DMS53 (cell line): ENCODE measurements at places on chromosomes 3 and 15.

DNA sequence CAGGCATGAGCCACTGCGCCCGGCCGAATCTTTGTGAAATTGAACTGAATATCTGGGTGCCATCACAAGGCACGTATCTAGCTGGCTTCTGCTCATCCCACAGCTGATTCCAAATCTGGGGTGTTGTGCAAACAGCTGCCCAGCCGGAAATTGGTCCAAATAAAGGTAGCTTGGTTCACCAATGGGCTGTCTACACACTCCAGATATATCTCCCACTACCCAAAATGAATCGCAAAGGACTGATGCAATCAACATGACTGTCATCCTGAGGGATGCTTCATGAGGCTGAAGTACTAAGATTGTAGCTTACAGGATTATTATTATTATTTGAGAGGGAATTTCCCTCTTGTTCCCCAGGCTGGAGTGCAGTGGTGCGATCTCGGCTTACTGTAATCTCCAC, 28.1 kb downstream of the LARP6 start:
- DNase-seq = no peak

DNA sequence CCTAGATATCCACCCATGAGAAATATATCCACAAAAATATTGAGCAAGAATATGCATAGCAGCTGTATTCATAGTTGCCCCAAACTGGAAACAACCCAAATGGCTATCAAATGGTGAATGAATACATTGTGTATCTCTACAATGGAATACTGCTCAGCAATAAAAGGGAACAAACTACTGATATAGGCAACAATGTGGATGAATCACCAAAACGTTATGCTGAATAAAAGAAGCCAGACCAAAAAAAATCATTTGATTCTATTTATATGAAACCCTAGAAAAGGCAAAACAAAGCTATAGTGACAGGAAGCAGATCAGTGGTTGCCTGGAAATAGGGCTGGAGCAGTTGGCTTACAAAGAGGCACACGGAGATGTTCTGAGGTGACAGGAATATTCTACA, 15.5 kb upstream of the CMTM7 start:
- DNase-seq = no peak

- peak; percentile 17 for DNase-seq
Observed at GRCh38 chr3:184296616-184297015, 2.4 kb upstream of the PSMD2 start.

GRCh38 chr3:177935047-177935446, 601.2 kb upstream of the KCNMB2 start:
- no peak for DNase-seq

DNA sequence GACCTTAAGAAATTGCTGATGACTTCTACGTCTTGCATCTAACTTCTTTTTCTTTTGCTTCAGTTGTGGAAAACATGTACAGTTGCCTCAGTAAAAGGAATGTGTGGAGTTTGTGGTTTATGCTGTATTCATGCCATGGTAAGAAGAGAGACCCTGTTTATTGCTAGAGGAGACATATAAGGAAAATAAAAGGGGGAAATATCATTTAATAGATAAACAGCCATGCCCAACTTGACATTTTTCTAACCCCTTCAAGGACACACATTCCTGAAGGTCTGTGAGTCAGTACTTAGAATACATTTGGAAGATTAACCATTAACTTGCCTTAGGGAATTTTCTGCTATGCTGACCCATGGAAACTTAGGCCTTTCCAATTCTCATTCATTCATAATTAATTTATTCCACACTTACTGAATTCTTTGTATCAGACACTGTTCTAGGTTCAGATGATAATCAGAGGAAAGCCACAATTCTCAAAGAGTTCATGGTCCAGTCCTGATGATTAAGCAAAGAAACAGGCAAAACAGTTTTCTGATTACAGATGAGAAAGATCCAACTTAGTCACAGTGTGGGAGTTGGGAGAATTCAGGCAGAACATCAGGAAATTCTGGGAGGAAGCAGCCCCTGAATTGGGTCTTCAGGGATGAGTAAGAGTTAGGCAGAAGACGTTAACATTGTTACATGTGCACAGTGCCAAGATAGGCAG, 329.8 kb upstream of the RASGRP1 start:
- no peak for DNase-seq

GRCh38 chr3:127857333-127857732, 35.0 kb upstream of the MGLL start:
- no peak for DNase-seq

GRCh38 chr3:94787734-94788270, 724.9 kb downstream of the NSUN3 start:
- DNase-seq = peak; percentile 72

- no peak for DNase-seq
Observed at GRCh38 chr3:195009616-195010015, 261.3 kb downstream of the XXYLT1 start.

DNA sequence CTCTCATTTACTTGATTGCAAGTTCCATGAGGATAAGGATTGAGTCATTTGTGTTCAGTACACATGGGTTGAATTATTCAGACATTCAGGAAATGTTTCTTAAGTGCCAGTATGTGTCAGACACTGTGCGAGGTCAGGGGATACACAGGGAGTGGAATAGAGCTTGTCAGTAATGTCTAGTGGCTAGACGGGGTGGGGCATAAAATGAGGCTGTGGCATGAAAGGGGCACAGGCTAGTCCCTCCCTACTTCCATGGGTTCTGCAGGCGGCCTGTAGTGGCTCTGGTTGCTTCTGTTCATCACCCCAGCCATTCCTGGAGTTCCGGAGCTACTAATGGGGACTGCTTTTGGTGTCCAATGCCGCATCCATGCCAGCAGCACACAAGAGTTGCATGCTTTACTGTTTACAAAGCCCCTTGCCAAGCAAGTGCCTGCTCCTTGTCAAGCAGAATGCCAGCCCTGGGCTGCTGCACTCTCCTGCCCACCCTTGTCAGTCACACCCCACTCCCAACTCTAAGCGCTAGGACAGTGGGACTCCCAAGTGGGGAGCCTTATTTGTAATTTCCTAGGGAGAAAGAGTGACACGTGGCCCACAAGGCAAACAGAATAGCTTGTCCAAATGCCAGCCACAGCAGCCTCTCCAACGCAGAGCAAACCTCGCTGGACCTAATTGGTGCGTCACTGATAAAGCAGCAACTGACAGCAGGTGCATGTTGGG, 70.8 kb downstream of the RAB11A start:
- peak; percentile 94 for DNase-seq

DNA sequence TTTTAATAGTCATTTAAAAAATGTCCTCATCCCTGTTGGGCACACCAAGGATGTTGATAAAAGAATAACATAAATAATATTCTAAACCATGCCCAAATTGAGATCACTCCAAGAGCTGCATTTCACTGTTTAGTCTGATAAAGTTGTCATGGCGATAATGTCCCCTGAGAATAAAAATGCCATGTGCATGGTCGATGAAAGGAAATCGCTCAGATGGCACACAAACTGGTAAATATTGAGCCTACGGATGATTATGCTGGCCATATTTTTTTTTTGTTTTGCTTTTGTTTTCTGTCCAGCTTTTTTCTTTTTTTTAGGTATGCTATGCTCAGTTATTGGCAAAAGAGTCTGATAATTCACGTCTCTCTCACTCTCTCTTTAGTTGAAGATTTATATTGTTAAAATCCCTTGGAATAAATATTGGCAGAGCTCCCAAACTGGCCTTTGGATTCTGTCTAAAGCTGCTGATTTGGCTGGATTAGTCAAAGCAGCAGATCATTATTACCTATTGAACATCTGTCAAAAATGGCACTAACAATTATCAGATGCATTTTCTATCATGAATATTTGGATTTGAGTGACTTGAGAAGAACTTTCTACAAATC, 643.8 kb downstream of the SQOR start:
- DNase-seq = no peak

- DNase-seq = no peak
Observed at GRCh38 chr15:99956022-99956775, 223.0 kb upstream of the LYSMD4 start.

DNA sequence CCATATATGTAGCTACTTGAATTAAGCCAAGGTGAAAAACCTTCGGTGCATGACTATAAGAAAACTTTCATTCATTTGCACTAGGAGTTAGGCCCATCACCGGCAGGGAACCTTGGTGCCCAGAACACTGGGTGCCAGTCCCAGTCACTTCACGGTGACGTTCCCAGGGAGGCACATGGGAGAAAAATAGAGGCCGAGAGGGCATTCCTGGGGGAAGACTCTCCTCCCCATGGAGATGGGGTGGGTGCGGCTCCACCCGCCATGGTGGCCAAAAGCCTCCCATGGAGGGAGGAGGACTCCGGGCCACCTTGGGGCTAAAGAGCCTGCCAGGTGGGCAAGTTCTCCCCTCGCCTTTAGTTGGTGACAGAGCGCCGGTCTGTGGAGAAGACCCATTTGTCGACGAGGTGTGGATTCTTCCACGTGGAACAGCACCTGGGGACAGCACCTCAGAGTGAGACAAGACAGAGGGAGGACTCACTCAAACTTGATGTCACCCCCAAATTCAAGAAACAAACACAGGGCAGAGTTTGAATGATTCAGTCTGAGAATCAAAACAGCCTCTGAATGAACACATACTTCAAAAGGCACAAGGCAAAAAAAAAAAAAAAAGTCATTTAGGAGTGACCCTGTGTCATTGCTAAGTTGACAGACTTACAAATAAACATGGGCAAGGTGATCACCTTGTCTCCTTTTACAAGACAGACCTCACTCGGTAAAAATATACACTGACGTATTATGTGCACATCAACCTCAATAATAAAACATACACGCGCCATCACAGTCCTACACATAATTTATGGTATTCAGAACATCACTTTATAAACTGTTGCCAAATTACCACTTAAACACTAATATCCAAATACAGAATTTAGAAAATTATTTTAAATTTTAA, 38.6 kb downstream of the ZXDC start:
- no peak for DNase-seq

DNA sequence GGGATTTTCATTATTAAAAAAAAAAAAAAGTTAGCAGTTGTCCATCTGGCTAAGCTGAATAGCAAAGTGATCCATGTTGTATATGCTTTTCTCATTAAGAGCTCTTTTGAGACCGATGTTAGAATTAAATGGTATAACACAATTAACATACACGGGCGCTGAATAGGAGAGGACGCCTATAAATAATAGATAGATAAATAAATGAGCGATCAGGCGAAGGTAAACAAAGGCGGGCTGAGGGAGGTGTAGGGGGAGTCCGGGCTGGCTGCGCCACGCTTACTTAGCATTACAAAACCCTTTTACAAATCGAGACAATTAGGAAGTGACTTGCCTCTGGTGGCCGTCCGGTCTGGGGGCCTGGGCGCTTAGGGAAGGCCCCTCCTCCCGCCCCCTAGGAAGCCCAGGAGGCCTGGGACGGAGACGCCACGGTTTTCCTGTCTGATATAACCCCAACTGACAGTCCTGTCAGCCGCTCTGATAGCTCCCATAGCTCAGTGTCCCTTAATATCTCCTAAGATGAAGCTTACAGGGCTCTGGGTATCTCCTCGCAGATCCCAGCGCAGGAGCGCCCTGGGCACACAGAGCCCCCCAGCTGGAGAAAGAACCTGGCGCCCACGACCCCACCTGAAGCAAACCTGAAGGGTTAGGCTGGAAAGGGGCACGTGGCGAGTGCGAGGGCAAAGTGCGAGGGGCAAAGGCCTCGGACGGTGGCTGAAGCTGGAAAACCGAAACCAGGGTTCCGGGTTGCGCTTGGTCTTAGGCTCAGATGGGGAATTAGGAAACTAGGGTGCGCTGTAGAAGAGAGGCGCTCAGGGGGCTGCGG, 3.6 kb downstream of the SOX14 start:
- peak; percentile 42 for DNase-seq

DNA sequence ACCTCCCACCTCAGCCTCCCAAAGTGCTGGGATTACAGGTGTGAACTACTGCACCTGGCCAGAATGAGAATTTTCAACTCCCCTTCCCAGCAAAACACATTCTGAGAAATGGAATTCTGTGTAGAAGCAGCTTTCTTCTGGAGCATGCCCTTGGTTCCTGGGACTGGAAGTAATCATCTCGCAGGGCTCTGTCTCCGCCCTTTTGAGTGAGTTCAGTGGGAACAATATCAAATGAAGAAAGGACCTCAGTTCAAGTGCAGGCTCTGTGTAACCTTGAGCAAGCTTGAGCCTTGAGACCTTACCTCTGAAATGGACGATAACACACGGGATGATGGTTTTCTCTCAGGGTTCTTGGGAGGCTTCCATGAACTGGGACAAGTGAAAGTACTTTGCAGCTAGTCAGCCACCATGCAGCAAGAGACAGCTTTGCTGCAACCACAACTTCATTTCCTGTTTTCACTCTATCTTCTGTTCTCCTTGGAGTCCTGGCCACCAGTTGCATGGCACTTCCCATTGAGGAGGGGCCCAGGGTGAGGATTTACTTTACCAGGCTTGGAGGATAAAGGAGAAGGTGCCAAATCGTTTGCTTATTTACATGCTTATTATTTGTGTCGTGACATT, 35.7 kb upstream of the IGF1R start:
- peak; percentile 7 for DNase-seq

DNA sequence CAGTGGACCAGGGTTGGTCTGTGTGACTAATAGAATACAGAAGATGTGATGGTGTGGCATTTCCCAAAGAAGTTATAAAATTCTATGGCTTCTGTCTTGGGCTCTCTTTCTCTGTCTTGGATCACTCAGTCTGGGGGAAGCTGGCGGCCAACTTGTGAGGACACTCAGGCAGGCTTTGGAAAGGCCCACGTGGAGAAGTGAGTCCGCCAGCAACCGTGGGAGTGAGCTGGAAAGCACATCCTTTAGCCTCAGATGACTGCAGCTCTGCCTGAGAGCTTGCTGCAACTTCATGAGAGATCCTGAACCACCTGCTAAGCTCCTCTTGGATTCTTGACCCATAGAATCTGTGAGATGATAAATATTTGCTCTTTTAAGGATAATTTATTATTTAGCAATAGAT, 72.0 kb upstream of the RASGRP1 start:
- DNase-seq = peak; percentile 7

- DNase-seq = no peak
Observed at GRCh38 chr3:77267589-77267988, 227.7 kb downstream of the ROBO2 start.

DNA sequence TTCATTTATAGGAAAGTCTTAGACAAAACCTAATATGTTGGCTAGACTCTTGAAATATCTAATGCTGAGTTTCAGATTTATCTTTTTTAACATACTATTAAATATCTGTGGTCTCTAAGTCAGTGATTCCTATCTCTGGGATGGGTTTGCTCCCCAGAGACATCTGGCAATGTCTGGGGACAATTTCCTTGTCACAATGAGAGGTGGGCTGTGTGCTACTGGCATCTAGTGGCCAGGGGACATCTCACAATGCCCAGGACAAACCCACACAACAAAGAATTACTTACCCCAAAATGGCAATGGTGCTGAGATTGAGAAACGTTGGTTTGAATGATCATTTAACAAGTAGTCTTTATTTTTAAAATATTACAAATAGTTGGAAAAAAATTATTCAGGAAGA, 602.1 kb downstream of the MAGI1 start:
- peak; percentile 37 for DNase-seq

- DNase-seq = no peak
Observed at GRCh38 chr3:85785766-85786165, 827.0 kb downstream of the CADM2 start.

GRCh38 chr3:148957586-148957985, 33.8 kb upstream of the GYG1 start:
- peak; percentile 20 for DNase-seq

- no peak for DNase-seq
Observed at GRCh38 chr3:114877378-114878113, 269.5 kb downstream of the ZBTB20 start.
